Central memory CD4-positive, alpha-beta T cell (primary cell): ENCODE measurements at places on chromosomes 7 and 10.

DNA sequence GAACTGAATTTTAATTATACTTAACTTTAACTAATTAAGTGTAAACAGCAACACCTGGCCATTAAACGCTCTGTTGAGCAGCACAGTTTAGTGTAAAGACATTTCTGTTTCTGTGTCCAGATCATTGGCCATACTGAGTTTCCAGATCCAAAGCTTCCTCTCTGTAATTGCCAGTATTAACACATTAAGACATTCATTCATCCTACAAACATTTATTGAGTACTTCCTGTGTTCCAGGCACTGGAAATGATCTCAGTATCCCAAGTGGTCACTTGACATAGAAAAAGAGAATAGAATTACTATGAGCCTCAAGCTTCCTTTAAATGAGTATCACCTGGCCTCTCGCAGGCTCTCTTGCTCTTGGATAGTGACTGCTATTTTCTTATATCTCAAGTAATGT, 618.1 kb downstream of the SORCS3 start:
- DNase-seq = no peak

- DNase-seq = no peak
Observed at GRCh38 chr10:131427901-131428300, 116.4 kb upstream of the TCERG1L start.

GRCh38 chr7:80357530-80357929, 154.3 kb downstream of the GNAT3 start:
- DNase-seq = no peak

DNA sequence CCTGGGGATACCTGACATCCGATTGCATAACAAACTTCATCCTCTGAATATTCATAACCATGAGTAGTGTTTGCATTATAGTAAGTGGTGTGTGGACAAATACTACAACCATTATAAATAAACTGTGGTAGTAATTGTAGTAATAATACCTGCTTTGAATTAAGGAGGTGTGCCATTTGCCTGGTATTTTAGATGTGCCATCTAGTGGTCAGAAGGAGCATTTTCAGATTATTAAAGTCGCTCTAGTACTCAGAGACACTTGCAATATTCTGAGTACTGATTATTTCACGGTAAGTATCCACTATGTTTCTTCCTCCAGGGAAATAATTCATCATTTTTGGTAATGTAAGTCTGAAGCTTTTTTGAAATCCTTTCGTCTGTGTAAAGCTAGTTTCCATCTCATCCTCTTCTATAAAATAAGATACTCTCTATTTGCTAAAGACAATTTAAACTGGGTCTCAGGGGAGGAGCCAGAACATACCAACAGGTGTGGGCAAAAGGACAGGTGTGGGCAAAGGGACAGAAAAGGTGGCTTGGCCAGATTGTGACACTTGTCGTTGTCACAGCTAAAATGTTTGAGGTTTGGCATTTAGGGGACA, 115.3 kb upstream of the WDR11 start:
- DNase-seq = no peak

- DNase-seq = no peak
Observed at GRCh38 chr10:983971-984655, 4.1 kb upstream of the GTPBP4 start.

DNA sequence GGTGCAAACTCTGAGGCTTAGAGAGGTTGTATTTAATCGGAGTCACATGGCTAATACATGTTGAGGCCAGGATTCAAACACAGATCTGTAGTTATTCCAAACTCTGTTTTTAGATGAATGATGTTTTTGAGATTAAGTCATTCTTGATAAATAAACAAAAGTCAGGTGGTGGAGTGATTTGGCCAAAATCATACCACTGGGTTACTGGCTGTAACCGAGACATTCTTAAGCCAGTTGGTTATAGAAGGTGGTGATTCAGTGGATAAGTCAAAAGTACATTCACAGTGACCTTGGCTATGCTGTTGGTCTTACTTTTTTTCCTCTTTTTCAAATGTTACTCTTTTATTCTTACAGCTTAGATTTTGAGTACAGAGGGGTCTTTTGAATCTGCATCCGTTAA, 361.4 kb downstream of the KIF20B start:
- DNase-seq = no peak

DNA sequence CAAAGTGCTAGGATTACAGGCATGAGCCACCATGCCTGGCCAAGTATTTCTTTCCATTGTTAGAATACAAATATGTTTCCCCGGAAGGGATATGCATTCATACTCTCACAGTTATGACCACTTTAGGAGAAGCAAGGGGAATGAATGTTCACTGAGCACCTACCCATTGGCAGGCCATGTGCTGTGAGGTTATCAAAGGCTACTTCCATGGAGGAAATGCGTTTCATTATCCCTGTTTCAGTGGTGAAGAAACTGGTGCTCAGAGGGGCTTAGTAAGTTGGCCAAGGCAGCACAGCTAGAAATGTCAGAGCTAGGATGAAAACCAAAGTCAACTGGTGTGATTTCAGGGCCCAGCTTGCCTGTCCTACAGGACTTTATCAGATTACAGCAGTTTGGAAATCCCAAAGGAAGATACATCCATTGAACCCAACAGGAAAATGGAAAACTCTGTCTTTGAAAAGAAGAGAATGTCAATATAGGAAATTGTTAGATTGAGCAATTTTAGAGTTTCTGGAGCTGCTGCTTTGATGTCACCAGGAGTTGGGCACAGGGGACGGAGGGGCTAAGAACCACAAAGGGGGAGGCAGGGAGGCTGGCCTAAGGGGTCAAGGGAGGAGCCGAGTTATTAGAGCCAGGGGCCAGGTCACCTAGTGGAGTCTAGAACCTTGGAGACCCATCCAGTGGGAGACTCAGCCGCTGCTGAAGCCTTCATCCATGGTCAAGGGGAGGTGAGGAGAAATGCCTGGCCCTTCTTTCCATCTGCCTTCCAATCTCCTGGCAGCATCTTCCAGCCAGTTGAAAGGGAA, 319.8 kb downstream of the FRMD4A start:
- DNase-seq = no peak

DNA sequence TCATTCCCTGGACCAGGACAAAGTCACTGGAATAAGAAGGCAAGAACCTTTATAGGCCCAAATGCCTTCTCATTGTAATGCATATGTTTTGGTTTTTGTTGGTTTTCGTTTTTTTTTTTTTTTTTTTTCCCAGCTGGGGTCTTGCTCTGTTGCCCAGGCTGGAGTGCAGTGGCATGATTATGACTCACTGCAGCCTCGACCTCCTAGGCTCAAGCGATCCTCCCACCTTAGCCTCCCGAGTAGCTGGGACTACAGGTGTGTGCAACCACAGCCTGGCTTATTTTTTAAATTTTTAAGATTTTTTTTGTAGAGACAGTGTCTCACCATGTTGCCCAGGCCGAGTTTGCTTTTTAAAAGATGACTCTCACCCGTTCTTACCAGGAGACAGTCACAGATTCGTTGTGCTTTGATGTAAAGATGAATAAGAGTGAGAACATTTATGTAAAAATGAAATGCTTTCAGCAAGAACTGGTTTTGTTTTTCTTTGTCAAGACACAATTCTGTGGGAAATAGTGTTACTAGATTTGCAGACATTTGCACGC, 7.6 kb downstream of the IQCE start:
- no peak for DNase-seq

- DNase-seq = no peak
Observed at GRCh38 chr10:97549587-97550322, 22.8 kb upstream of the ANKRD2 start.

DNA sequence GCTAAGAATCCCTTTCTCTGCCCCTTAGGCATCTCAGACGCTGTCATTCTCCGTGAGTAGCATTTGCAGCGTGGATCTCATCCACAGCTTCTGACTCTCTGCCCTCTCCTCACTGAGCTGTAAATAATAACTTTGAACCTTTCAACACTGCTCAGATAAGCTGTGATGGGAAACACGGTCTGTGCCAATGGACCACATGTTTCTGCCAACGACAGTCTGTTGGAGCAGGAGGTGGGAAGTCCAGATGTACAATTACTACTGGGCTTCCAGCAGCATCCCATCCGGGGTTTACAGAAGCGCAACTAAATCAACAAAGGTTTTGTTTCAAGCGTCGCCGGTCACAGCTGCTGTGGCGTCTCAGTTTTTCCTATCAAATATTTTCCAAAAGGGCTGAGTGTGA, 1110.6 kb downstream of the TYW1 start:
- no peak for DNase-seq

DNA sequence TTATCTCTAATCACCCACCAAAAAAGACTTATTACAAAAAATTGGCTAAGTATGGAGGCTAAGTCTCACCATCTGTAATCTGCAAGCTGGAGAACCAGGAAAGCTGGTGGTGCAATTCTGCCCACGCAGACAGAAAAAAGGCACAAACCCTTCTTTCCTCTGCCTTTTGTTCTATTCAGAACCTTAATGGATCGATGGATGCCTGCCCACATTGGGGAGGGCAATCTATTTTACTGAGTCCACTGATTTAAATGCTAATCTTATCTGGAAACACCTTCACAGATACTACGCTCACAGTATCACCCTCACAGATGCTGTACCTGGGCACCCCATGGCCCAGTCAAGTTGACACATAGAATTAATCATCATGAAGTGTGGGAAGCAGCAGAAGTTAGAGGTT, 10.2 kb downstream of the IGFBP3 start:
- no peak for DNase-seq

- DNase-seq = no peak
Observed at GRCh38 chr7:154777908-154778307, 225.0 kb downstream of the PAXIP1 start.

DNA sequence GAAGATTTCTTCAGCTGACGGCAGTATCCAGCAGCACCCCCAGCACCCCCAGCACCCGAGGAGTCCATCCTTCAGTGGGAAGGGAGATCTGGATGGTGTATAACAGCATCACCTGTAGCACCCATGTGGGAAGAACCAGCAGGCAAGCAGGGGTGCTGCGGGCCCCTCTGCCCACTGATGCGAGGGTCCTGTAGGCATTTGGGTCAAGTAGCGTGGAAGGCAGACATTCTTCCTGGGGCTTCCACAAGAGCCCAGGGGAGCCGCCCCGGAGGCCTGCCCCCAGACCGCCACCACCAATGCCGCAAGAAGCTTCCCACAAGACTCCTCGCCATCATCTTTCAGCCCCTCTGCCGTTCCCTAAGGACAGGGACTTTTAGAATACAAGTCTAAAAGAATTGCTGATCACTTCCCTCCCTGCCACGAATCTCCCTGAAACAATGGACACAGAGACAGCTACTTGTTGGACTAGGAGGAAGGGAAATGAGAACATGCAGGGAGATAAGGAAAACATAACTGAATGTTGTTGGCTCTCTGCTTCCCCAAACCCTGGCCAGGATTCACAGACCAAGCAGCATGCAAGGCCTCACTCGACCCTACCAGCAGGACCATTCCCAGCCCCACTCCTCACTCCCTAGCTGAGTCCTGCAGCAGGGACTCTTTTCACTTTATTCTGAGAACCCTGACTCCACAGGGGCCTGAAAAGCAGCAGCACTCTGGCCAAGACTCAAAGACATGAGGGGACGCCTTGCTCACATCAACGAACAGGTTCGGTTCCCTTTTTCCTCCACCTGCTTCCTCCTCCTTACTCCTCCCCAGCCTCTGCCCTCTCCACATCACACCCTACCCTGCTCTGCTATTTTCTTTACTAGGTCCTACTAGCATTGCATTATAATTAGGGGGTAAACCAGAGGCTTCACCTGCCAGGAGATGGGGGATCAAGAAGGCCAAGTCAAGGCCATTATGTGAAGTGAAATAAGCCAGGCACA, 164.5 kb downstream of the HERPUD2 start:
- DNase-seq = no peak

GRCh38 chr7:108265007-108265406, 134.8 kb upstream of the LAMB4 start:
- no peak for DNase-seq

DNA sequence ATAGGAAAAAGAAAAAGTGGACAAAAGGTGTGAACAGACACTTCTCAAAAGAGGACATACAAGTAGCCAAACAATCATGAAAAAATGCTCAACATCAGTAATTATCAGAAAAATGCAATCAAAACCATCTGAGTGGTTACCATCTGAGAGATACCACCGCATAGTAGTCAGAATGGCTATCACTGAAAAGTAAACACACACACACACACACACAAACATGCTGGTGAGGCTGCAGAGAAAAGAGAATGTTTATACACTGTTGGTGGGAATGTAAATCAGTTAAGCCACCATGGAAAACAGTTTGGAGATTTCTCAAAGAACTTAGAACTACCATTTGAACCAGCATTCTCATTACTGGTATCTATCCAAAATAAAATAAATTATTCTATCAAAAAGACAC, 145.7 kb downstream of the CYP26A1 start:
- no peak for DNase-seq

GRCh38 chr10:10364902-10365301, 652.8 kb upstream of the CELF2 start:
- DNase-seq = no peak

GRCh38 chr10:112126172-112126571, 57.4 kb downstream of the GPAM start:
- DNase-seq = no peak

DNA sequence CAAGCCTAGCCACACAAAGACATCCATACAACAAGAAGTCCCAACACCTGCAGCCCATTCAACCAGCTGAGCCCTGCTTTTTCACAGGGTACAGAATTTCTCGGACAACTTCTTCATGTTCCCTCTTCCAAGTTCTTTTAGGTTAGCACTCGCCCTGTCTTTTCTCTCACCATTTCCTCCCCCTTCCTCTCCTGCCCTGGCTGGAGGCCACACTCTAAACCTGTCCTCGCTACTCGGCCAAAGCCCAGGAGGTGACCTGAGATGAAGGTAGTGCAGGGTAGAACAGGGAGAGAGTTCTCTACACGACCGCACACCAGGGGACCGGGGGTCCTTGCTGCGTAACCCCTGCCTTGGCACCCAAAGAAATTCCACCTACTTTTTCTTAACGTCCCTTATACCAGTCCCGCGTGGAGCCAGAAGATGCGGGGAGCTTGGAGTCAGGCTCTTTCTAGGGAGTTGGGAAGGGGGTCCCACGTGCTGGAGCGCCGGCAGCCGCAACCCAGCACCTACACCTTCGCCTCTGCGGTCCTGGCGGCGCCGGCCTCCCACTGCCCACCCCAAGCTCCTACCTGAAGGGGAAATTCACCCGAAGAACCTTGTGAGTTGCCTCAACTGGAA, 16.0 kb upstream of the DLX6 start:
- no peak for DNase-seq
